Memory B cell (primary cell): ENCODE measurements at places on chromosomes 5 and 9.

GRCh38 chr9:113973963-113974413, 97.9 kb downstream of the ZNF618 start:
- DNase-seq: no peak

DNA sequence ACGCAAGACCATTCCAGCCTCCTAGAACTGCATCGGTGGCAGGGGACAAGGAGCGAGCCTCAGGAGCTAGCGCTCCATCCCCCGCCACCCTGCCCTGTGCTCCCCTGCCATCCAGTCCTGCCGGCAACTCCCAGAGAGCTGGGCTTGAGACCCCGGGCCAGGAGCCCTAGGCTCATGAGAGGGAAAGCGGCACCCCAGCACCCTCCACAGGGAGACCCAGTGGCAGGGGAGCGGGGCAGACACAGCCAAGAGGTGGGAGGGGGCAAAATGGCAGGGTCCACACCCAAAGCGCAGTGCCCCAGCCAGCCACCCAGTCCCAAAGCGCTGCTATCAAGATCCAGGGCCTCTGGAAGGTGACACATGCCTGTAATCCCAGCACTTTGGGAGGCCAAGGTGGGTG, 12.7 kb downstream of the UBAC1 start:
- DNase-seq: no peak

DNA sequence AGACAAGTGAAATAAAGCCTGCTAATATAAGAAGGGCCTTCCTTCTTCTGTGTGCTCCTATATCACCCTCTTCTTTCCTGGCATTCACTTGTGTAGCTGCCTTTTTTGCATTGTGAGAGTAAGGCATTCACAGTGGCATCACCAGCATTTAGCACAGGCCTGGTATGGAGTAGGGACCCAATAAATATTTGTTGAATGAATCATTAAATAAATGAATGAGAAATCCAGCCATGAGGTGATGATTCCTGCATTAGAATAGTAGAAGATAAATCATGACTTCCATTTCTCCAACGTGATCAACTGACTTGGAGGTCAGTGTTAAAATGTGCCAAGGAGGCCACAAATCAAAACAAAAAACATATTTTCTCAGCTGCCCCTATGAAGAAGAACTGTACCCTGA, 3.9 kb downstream of the PLPPR1 start:
- DNase-seq: no peak

GRCh38 chr5:137051161-137051560, 448.0 kb downstream of the SPOCK1 start:
- no peak for DNase-seq

GRCh38 chr5:411728-412127, 31.2 kb upstream of the EXOC3 start:
- DNase-seq: no peak

- no peak for DNase-seq
These were observed 126.0 kb downstream of the WNK2 start for GRCh38 chr9:93309889-93310425.

DNA sequence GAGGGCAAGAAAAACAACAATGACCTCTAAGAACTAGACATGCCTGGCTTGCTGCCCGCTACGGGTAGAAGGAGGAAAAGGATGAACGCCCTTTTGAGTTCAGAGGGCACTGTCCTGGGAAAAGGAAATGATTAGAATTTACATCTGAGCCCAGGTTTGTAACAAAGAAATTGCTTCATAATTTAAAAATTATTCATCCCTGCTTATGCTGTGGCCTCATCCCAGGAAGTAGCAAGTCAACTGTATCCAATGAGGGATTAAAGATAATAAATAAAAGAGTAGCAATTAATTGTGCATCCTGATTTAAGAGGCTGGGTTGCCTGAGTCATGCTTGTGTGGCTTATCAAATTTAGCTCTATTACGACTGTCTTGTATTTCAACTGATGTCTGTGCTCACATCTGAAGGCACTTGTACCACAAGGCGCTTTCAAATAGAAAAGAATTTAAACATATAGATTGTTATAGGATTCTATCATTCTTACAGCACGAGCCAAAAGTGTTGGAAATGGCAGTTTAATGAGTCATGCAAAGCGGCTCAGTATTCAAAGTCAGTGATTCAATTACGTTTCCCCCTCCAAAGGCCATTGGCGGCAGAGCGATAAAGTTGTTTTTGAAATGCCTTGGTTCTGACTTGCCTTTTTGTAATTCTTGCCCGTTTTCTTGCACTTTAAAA, 40.0 kb upstream of the DMRT1 start:
- no peak for DNase-seq

DNA sequence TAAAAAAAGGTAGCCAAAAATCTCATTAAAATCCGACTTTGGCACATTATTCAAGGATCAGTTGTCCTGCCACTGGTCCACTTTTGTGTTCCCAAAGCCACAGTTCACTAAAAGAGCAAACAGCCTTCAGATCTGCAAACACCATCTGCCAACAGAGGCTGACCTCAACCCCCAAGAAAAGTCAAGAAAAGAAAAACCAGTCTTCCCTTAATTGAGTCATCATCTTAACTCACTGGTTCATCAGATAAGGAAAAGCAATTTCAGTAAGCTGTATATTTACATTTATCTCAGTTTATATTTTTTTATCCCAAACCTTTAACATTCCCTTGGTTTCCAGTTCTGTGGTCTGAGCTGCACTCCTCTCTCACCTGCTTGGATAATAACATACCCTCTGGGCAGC, 21.2 kb downstream of the RASEF start:
- no peak for DNase-seq

GRCh38 chr9:35673132-35674024, at the start of gene CA9:
Gene CA9 (plus strand): TSS chr9:35673928. CDS start chr9:35673960, 32 bp downstream.
- no peak for DNase-seq

DNA sequence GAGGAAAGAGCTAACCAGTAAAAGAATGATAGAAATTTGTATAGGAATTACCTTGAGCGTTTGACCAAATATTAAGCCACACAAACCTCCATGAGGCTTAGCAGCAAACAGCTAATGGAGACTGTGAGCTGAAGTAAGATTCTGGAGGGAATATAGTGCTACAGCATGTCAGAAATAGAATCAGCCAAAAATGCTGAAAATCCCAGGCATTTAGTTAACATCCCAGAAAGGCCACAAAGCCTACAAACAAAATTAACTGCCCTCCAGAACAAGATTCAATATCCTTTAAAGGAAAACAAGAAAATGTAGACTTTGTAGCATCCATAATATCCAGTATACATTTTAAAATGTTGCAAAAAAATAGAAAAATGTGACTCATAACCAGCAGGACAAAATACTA, 257.8 kb upstream of the TUSC1 start:
- no peak for DNase-seq

- no peak for DNase-seq
These were observed 4.7 kb downstream of the VDAC1 start for GRCh38 chr5:134000091-134000511.

DNA sequence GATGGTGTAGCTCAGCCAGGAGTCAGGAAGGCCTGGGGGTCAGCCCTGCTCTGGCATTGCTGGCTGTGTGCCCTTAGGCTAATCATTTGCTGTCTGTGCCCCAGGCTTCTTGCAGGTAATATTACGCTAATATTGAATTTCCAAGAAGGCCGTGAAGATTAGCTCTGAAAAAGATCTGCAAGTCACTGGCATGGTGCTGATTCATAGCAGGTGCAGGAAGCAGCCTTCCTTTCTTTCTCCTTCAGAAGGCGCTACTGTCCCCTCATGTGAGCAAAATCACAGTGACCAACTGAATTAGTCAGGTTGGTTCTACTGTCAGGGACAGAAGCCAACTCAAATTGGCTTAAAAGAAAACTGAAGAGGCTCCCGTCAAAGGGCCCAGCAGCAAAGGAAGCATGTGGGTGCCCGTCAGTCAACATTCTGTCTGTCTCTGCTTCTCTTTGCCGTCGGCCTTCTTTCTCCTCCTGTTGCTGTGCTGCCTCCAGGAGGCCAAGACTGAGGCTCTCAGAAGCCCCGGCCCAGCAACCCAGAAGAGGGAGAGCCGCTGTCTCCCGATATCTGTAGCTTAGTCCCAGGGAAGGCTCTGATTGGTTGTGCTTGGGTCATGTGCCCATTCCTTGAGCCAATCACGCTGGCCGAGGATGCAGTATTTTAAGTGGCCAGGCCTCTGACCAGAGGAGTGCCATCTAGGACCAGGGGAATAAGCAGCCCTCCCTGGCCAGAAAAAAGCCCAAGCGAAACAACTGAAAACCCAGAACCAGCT, 67.8 kb upstream of the NEURL1B start:
- no peak for DNase-seq

GRCh38 chr5:147805030-147805454, 22.5 kb upstream of the JAKMIP2 start:
- DNase-seq: peak; percentile 4

DNA sequence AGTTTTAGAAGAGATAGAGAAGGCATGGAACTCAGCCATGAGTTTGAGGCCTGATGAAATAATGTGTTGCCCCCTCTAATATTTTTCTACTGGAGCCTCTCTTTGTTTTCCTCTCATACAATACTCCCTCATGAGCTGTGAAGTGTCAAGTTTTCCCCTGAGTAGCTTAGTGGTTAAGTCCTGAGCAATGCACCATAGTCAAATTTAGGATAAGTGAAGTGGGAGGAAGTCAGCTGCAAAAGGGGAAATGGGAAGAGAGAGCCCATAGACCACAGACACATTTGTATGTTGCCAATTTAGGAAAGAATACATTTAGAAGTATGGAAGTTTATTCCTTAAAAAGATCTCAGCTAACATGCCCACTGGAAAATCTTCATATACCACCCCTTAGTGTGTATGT, 171.5 kb upstream of the NREP start:
- DNase-seq: no peak

DNA sequence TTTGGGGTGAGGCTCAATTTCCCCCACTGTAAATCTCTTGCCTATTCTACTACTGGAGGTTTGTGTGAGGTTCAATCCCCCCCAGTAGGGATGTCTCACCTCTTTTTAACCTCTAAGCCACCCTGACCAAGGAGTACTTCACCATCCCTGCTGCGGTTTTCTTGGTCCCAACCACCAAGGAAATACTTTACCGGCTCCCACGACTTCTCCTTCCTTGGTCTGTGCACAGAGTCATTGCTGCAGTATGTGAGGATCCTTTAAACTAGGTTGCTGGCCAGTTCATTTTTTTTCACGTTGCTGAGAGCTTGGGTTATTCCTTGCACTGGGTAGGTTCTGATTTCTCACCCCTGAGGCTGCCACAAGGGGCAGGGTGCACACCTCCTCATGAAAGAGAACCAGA, 22.5 kb upstream of the HMGCS1 start:
- DNase-seq: no peak

DNA sequence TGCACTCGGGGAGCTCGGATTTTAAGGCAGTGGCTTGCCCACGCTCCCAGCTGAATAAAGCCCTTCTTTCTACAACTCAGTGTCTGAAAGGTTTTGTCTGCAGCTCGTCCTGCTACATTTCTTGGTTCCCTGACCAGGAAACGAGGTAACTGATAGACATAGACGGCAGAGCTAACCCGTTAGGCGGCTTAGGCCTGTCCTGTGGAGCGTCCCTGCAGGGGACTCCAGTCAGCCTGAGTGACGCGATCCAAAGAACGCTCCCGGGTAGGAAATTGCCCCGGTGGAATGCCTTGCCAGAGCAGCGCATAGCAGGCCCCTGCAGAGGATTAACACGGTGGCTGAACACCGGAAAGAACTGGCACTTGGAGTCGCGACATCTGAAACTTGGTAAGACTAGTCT, 1.8 kb upstream of the SELENOP start:
- DNase-seq: no peak

GRCh38 chr5:179817470-179817840, 3.2 kb upstream of the SQSTM1 start:
- DNase-seq: no peak

- DNase-seq: no peak
These were observed 76.2 kb upstream of the COL5A1 start for GRCh38 chr9:134565316-134565915.

GRCh38 chr5:180494510-180495181, 467 bp downstream of the CNOT6 start:
- DNase-seq: no peak

DNA sequence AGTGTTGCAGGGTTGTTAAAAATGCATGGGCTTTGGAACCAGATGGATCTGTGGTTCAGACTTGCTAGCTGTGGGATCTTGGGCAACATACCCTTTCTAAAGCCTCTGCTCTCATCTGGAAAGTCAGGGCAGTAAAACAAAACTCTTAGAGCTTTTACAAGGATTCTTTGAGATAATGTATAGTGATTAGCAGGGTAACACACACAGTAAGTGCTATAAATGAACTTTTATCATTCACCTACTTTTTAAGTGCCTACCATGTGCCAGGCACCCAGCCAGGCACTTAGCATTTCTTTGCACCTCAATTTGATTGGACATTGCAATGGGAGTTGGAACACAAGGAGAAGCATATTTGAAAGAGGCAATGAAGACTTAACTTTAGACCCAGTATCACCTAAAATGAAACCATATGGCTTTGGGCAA, 208.6 kb upstream of the PAPPA start:
- DNase-seq: no peak
